ENCODE measurements at places on chromosomes 1 and 21.

GRCh38 chr1:16440131-16440469 is 424 bp upstream of the NECAP2 start:
- DNase-seq: peak; percentile 75

DNA sequence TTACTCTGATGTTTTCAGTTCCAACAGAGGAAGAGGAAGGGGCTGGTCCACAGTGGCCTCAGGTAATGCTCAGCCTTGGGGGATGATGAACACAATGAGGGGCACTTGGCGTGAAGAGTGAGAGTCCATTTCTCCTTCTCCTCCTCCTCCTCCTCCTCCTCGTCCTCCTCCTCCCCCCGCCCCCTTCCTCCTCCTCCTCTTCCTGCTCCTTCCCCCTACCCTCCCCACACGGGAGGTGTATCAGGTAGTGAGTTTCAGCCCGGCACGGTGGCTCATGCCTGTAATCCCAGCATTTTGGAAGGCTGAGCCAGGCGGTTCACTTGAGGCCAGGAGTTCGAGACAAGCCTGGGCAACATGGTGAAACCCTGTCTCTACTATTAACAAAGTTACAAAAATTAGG is 17.3 kb upstream of the GPR157 start:
- DNase-seq: no peak

DNA sequence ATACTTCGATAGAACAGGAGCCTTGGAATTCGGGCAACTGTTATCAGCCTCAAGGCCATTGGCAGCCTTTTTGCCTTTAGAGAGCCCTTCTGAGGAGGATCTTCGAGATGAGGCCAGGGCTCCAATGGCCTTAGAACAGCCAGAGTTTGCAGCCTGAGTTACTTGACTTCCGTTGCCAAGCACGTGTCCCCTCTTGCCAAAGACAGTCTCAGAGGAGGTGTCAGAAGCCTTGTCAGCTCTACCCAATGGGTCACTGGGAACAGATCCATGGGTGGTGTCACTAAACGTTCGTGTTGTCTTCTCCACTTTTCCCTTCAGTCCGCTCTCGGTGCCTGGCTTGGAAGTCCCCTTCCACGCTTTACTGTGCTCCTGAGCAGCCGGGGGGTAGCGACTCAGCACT is 73.2 kb downstream of the KDM1A start:
- no peak for DNase-seq

GRCh38 chr1:194151056-194151455 is 964.6 kb upstream of the B3GALT2 start:
- no peak for DNase-seq

- no peak for DNase-seq
Observed at GRCh38 chr1:234849832-234850231, 239.9 kb upstream of the IRF2BP2 start.

All from GM23338 (cell line).